ENCODE measurements at places on chromosomes 7 and 10.

GRCh38 chr7:73397521-73398281, 35.9 kb upstream of the FZD9 start:
- DNase-seq: no peak

- DNase-seq: no peak
Observed at GRCh38 chr7:106592282-106593027, 68.5 kb downstream of the CCDC71L start.

DNA sequence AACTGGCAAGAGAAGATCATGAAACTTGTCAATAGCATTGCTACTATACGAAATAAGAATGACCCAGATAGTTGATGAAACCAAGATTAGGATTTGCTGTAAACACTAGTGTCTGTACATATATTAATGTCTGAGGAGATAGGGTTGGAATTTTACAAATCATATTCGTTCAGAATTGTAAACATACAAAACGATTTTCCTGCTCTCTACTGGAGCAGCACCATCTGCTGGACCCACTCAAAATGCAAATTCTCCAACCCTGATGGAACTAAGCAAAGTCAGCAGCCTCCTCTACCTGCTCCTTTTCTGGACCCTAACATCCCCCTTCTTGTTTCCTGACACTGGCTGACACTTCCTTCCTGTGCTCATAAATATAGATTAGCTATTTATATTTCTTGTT, 29.4 kb upstream of the SGMS1 start:
- DNase-seq: no peak

GRCh38 chr10:67487199-67487598, 208.8 kb downstream of the CTNNA3 start:
- no peak for DNase-seq

DNA sequence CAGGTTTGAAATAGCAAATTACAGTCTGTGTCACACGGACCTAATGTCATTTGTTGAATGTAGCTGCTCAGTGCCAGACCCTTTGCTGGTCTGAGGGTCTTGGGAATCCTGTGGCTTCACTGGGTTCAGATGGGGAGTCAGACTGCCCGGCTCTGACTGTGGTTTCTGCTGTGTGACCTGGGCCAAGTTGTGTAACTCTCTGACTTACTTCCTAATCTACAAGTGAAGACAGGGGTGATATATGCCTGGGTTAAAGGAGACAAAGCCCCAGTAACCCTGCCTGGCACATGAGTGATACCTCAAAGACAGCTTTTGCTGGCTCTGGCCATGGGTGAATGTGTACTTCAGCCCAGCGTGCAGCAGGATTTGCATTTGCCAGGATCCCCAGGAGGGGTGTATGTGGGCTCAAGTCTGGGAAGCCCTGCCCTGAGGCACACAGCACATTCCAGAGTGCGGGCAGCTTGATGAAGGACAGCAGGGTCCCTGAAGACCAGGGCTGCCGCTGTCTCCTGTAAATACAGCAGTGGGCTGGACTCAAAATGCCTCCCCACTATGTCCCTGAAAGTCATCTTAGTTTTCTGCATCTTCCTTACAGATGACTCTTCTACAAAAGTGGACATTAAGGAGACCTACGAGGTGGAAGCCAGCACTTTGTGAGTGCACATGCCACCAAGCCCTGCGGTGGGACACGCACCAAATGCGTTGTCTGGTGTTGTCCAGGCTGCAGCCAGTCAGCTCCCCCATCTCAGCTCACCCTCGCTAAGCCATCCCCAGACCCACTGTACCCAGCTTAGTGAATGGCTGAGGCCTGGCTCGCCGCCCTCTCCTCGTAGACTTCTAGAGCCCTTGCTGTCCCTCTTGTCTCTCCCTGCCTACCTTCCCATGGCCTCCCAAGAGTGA, 16.4 kb downstream of the NACAD start:
- DNase-seq: no peak

All from NCI-H526 (cell line).